NCI-H187 treated with DMSO at 0.1 percent for 48 hours (cell line): ENCODE measurements at places on chromosomes 13 and 19.
A peak's percentile ranks its signal among the peaks of the same experiment; 100 is the strongest.

- no peak for DNase-seq
Observed at GRCh38 chr19:56884441-56884840, 43.9 kb upstream of the PEG3 start.

GRCh38 chr13:105196052-105196451, 1339.4 kb downstream of the EFNB2 start:
- DNase-seq: no peak

DNA sequence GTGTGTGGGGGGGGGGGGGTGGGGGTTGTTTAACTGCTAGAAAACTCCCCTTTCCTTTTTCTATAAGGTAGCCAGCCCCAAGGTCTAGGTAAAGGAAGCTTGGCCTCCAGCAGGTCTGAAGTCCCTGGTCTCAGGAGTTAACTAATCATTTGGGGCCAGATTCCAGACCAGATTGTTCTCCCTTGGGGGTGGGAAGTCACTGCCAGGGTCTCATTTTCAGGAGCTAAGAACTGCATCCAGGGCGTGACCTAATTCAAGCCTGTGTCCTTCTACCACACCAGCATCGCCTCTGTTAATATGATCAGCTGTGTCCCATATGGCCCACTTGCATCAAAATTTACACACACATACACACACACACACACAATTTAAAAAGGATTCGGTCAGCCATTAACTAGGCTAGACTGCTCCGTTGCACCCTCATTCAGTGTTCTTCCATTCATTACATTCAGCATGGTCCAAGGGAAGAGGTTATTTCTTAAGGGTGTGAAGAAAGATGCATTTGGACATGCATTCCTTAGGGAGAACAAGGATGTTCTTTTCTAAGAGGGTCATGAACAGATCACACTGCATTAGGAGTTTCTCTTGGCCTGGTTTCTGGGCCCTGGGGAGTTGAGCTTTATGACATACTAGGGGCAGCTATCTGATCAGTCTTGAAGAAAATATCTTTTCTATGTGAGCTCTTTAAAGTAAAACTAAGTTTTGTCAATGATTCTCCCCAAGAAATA, 91.0 kb downstream of the FGF14 start:
- no peak for DNase-seq

- no peak for DNase-seq
Observed at GRCh38 chr13:112819111-112819510, 129.3 kb downstream of the ATP11A start.

DNA sequence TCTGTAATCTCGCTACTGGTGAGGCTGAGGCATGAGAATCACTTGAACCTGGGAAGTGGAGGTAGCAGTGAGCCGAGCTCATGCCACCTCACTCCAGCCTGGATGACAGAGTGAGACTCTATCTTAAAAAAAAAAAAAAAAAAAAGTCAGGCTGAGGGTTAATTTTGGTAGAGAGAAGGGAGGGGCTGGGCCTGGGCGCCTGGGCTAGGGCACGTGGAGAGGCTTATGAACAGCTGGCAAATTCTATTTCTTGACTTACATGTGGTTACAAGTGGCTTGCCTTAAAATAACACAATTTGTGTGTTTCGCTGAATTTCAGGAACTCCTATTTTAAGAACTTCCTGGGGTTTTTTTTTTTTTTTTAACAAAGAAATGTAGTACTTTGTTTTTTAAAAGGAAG, 47.6 kb upstream of the MAP3K10 start:
- no peak for DNase-seq

GRCh38 chr13:108948251-108948671, 318.9 kb downstream of the MYO16 start:
- no peak for DNase-seq

DNA sequence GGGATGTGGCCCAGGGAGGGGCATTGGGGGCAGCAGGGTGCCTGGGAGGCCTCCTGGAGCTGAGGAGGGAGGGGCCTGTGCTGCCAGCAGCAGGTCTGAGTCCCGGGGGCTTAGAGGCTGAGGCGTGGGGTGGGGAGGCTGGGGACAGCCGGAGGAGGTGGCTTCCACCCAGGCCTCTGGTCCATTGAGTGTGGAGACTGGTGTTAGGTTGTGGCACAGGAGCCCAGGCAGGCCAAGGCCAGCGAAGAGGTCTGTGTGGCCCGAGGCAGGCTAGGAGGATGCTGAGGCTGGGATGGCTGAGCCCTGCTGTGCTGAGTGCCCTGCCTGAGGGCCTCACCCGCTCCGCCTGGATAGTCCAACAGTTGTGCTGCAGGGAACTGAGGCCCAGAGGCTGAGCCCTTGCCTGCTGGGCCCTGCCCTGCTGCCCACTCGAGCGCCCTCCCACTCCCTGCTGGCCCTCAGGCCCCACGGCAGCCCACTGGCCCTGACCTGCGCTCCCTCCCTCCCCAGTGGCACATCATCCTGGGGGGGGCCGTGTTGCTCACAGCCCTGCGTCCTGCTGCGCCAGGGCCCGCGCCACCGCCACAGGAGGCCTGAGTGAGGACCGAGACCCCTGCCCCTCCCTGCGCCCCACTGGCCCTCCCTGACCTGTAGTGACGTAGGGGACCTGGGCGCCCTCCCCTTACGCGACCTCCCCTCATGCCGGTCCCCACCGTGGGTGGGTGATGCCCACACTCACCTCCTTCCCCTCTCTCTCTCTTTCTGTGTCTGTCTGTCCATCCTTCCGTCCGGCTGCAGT, 4.9 kb upstream of the GARIN5A start:
- no peak for DNase-seq

DNA sequence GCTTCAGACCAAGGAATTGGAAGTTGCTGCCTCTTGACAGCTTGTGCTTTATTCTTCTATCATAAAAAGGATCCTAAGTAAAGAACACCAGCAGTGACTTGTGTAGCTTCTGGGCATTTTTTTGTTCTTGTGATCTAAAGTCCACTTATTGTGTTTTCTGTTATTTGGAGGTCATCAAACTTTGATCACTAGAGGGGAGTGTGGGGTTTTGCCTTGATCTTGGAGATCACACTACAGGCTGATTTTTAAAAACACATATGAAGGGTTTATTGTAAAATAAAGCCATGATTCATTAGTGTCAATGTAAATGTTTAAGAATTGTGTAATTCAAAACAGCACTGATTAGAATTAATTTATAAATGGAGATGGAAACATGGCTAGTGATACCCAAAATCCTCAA, 328.7 kb upstream of the EDNRB start:
- no peak for DNase-seq

DNA sequence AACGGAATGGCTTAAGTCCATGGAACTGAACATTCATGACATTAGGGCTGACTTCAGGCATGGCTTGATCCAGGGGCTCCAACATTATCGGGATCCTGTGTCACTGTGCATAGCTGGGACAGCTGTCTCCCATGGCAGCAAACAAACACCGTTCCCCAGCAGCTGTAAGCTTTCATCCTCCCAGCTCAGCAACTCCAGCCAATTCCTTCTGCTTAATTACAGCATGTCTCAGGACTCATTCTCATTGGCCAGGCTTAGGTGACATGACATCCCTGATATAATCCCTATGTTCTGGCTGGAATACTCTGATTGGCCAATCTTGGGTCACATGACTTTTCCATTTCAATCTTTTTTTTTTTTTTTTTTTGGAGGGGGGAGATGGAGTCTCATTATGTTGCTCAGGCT, 10.9 kb upstream of the TLE5 start:
- no peak for DNase-seq

DNA sequence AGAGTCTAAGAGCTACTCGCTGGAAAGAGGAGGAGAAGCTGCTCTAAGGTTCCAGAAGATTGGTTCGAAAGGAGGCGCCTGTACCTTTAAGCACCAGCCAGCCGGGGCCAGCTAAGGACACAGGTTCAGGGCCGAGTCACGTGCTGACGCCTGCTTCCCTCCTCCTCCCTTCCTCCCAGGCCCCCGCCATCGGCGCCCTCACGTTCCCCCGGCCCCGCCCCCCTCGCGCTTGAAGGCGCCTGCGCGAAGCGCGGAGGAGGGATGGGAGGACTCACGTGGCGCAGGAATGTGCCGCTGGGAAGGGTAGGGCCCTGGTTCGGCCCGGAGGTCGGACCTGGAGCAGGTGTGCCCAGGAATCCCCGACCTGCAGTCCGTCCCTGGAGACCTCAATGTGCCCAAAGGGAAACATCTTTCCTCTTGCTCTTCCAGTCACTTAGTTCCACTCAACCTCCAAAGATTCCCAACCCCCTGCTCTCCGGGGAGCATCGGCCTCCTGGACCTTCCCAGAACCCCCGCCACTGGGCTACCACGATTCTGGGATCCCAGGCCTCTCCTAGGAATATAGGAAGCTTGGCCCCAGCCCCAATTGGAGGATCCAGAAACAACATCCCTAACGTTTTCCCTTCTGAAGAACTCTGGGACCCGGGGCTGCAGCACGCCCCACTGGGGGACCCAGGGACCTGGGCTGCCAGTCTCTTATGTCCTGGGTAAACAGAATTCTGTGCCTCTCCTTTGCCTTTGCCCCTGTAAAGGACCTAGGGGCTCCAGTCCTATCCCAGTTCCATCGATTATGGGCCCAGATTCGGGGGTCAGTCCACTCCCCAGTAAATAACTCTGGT, 2.5 kb downstream of the DBP start:
- peak; percentile 91 for DNase-seq

DNA sequence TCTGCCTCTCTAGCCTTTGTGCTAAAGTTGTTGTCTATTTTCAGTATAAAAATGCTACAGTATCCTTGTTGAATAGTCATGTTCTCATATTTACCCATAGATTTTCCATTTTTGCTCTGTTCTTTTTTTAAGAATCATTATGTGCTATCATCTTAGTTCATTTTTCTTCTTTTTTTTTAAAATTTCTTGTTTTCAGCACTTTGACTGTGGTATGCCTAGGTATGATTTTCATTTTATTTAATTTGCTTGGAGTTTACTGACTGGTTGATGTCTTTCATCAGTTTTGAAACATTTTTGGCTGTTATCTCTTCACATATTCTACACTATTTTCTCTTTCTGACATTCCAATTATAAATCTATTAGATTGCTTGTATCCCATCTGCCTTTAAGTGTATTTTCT, 192.9 kb downstream of the PDS5B start:
- no peak for DNase-seq

DNA sequence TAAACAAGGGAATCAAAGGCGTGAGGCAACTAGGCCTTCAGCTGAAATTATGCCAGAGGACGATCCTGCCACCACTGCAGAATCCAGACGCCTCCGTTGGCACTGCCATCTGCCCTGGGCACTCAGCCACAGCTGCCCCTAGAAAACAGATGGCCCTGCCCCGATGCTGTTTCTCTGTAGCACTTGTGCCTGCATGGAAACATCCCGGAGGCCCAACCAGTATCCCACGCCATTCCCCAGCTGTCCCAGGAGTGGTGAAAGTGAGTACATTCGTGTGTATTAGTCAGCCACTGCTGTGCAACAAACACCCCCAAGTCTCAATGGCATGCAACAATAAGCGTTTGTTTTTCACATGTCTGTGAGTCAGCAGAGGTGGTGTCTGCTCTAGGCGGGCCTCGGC, 8.9 kb upstream of the CRTC1 start:
- no peak for DNase-seq

GRCh38 chr19:15841875-15842569, 26.6 kb upstream of the OR10H1 start:
- DNase-seq: no peak

DNA sequence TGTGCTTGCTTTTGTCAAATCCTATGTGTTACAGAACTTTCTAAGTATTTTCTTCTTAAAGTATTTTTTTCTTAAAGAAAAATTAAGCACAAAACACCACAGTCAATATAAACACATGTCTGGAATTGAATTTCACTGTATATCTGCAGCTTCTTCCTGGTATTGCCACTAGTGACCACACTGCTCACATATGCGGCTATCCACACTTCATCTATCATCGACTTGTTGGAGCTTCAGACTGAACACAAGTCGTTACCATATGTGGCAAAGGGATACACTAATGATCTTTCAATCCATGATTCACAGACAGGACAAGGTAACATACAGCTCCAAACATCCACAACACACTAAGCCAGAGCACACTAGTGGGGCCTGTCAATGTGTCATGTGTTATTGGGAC, 498.4 kb upstream of the ARGLU1 start:
- DNase-seq: no peak

DNA sequence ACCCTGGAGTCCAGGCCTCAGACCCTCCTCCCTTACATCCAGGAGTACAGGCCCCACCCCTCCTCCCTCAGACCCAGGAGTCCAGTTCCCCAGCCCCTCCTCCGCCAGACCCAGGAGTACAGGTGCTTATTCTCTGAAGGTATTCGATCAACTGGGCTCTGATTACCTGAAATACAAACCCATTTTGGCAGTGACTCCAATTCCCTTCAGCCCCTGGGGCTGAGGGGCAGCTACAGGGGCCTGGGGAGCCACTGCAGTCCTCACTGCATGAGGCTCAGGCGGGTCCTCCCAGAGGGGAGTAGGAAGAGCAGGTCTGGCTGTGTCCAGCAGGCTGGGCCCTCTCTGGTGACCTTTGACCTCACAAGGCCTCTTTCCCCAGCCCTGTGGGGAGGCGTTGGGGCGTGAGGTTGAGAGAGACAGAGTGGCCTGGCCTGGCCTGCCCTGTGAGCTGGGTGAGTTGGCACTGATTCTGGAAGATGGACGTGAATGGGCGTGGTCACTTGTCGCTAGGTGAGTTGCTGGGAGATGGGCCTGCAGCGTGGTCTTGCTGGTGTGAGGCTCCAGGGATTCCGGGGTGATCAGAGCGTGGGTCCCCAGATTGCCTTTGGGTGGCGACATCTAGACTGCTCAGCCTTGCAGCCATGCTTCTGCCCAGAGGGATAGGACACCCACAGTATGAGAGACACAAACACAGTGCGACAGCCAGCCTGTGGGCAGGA, 3.1 kb downstream of the BCAT2 start:
- no peak for DNase-seq

GRCh38 chr19:35860818-35861639, 4.3 kb downstream of the KIRREL2 start:
- DNase-seq: no peak

- peak; percentile 74 for DNase-seq
Observed at GRCh38 chr13:110044551-110045111, 258.2 kb upstream of the IRS2 start.

DNA sequence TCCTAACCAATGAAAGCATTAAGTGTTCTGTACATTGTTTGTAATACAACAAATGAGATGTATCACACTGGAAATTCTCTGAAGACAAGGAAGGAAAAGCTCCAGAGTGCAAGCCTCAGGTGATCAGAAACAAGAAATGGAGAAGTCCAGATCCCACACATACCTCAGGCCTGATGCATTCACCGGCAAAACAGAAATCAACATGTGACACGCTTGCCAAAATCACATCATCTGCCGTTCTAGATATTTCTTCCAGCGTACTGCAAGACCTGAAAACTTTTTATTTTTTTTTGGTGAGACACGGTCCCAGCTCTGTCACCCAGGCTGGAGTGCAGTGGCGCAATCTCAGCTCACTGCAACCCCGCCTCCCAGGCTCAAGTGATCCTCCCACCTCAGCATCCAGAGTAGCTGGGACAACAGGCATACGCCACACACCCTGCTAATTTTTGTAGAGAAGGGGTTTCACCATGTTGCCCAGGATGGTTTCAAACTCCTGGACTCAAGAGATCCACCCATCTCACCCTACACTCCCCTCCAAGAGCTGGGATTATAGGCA, 48.6 kb downstream of the FOXO1 start:
- no peak for DNase-seq
